ENCODE measurements at places on chromosomes 12 and 14. TPM values are rescaled to one million over a fixed set of nuclear protein-coding genes. Genes with fewer than 3 reads are reported as not detected.

GRCh38 chr12:76410781-76411180, 62.6 kb upstream of the BBS10 start:
- no peaks in the 10 kb centered on the region for H3K36me3 ChIP-seq
- H3K4me1 ChIP-seq = no peaks in the 10 kb centered on the region
- no peak overlapping the region for H3K4me3 ChIP-seq
- H3K27ac ChIP-seq = no peak overlapping the region

DNA sequence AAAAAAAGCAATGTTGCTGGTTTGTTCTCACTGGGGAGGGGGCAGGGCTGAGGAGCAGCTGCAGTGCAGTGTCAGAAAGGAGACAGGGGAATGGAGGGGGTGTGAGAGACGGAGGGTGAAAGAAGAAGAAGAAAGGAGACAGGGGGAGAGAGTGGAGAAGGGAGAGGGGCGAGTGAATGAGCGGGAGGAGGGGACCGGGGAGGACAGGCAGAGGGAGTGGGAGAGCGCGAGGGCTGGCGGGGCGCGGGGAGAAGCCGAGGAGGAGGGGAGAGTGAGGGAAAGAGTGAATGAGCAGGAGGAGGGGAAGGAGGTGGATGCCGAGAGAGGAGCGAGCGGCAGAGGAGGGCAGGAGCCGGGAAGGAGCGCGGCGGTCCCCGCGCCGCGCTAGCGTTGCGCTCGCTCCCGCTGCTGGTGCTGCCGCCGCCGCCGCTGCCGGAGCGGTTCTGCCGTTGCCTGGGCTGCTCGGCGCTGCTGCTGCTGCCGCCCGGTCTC, at the start of gene NOVA1:
Gene NOVA1, minus strand, starts transcription at position 445 of the 492 bp plus-strand sequence. CDS start 597 bp downstream, outside the sequence.
- H3K27me3 ChIP-seq = no peaks in the 10 kb centered on the region
- H3K4me3 ChIP-seq = peak within 1 kb of the TSS; percentile 90
- no peaks in the 10 kb centered on the region for H3K4me1 ChIP-seq
- DNase-seq = no peak

GRCh38 chr14:56159066-56159465, 40.9 kb downstream of the PELI2 start:
- H3K4me1 ChIP-seq = no peaks in the 10 kb centered on the region
- no peaks in the 10 kb centered on the region for H3K36me3 ChIP-seq
- H3K27ac ChIP-seq = no peak overlapping the region
- no peaks in the 10 kb centered on the region for H3K27me3 ChIP-seq
- no peak for DNase-seq
- H3K4me3 ChIP-seq = no peak overlapping the region

DNA sequence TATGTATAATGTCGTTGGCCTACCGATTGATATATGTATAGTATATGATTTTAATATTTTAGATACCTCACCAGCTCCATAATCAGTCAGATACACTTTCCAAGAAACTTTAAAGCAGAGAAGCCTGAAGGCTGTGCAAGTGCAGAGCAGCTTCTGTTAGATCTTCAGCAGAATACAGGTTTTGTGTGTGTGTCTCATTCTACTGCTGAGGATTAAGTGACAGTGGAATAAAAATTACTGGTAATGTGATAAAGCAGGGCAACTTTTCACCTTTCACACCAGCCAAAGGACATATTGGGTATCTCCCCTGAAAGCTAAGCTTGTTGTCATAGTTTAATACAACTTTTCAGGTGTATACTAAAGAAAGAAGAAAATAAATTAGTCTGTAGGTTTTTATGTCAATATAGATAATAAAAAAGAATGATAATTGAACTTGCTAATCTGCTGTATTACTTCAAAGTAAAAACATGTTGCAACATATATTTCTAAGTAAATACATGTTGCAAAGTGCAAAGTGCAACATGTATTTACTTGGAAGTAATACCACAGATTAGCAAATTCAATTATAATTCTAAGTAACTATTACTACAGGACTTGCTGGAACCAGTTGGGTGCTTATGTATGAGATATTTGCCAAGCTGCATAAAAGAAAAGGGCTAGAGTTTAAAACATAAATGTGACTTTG, 128.3 kb downstream of the SLC16A7 start:
- no peak overlapping the region for H3K27ac ChIP-seq
- no peaks in the 10 kb centered on the region for H3K36me3 ChIP-seq
- H3K27me3 ChIP-seq = no peaks in the 10 kb centered on the region
- no peaks in the 10 kb centered on the region for H3K4me1 ChIP-seq
- no peak overlapping the region for H3K4me3 ChIP-seq
- DNase-seq = peak; percentile 50

DNA sequence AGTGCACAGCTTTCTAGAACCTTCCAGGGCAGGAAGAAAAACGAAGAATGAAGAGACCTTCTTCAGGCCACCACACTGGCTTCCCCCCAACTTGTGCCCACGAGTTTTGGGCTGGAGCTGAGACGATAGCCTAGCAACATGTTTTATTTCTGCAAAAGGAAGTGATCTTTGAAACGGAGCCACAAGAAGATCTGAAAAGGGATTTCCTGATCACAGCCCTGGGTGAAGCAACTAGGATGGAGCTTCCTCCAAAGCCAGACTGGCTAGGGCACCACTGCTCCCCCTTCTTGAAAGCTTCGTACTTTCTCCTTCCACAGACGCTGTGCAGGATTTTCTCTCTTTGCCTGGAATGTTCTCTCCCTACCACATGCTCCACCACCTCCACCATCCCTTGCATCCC, 418.3 kb downstream of the MED13L start:
- H3K36me3 ChIP-seq = no peaks in the 10 kb centered on the region
- no peak overlapping the region for H3K27ac ChIP-seq
- no peaks in the 10 kb centered on the region for H3K27me3 ChIP-seq
- no peak overlapping the region for H3K4me3 ChIP-seq
- H3K4me1 ChIP-seq = no peaks in the 10 kb centered on the region

GRCh38 chr12:80187660-80188090, 88.3 kb downstream of the OTOGL start:
- H3K4me1 ChIP-seq = no peaks in the 10 kb centered on the region
- no peak overlapping the region for H3K27ac ChIP-seq
- DNase-seq = peak; percentile 11
- no peak overlapping the region for H3K4me3 ChIP-seq

DNA sequence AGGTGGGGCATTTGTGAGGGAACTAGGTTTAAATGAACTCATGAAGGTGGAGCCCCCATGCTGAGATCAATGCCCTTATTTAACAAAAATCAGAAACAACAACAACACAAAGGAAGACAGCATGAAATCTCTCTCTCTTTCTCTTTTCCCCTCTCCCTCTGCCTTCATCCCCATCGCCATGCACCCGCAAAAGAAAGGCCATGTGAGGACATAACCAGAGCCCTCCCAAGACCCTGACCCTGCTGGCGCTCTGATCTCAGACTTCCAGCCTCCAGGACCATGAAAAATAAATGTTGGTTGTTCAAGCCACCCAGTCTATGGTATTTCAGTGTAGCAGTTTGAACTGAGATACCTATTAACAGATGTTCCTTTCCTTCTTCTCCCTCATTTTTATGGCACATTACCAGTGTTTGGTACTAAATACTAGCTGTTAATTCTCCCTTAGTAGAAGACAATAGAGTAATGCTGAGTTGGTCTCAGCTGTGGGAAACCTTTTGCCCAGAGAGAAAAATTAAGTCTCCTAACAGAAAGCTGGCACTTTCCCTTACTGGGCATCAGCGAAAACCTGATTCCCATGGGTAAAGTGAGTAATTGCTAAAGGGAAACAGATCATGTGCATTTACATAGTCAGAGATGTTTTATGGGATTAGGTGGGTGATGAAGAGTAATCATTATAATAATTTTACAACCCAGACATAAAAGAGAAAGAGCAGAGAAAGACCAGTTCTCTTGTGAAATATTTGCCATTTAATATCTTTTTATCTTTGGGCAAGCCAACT, 264.0 kb upstream of the PLEKHG7 start:
- H3K4me3 ChIP-seq = no peak overlapping the region
- H3K27me3 ChIP-seq = no peaks in the 10 kb centered on the region
- DNase-seq = no peak
- no peaks in the 10 kb centered on the region for H3K36me3 ChIP-seq

- peaks cover 6% of the 10 kb centered on the region for H3K36me3 ChIP-seq
- peak; percentile 38 for DNase-seq
- H3K4me1 ChIP-seq = no peaks in the 10 kb centered on the region
- H3K27me3 ChIP-seq = no peaks in the 10 kb centered on the region
These were observed 13.9 kb downstream of the PNMA1 start for GRCh38 chr14:73700325-73700724.

DNA sequence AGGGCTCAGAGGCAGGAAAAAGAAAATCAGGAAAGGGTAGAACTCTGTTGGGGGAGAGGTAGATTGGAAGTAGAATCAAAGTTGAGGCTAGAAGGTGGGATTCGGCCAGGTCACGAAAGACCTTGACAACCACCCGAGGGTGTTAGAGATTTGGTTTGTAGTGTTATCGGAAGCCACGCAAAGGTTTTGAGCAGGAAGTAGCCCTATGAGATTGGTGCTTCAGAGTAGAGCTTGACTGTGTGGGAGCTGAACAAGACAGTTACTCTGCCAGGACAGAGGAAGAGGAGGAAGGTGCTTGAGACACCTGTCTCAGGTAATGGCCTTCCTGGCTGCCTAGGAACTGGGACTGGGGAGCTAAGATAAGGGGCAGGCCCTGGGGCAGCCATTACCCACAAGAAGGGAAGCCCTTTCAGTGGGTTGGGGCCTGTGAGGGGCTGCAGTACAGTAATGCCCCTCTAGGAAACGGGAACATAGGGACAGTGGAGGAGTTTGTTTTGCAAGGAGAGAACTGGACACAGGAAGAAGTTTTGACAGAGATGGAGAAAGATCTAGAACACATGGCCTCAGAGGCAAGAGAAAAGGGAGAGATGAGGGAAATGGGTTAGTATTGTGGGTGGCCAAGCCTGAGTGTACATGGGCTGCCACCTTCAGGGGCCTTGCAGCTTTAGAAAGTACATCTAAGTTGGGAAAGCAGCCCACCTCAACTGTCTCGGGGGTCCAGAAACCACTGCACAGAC, 73.5 kb downstream of the RIN3 start:
- H3K36me3 ChIP-seq = no peaks in the 10 kb centered on the region
- H3K4me1 ChIP-seq = no peaks in the 10 kb centered on the region
- no peaks in the 10 kb centered on the region for H3K27me3 ChIP-seq
- no peak overlapping the region for H3K4me3 ChIP-seq
- DNase-seq = no peak
- H3K27ac ChIP-seq = peak overlapping the region; percentile 57

- H3K36me3 ChIP-seq = no peaks in the 10 kb centered on the region
- H3K4me1 ChIP-seq = peaks cover 4% of the 10 kb centered on the region
- peak overlapping the region; percentile 16 for H3K27ac ChIP-seq
These were observed 858 bp upstream of the ANKRD13A start for GRCh38 chr12:109998241-109998903.

GRCh38 chr12:53454707-53455106, 2.8 kb downstream of the PCBP2 start:
- DNase-seq = no peak
- peaks cover 4% of the 10 kb centered on the region for H3K4me1 ChIP-seq
- H3K27ac ChIP-seq = no peak overlapping the region
- H3K36me3 ChIP-seq = peaks cover 30% of the 10 kb centered on the region

DNA sequence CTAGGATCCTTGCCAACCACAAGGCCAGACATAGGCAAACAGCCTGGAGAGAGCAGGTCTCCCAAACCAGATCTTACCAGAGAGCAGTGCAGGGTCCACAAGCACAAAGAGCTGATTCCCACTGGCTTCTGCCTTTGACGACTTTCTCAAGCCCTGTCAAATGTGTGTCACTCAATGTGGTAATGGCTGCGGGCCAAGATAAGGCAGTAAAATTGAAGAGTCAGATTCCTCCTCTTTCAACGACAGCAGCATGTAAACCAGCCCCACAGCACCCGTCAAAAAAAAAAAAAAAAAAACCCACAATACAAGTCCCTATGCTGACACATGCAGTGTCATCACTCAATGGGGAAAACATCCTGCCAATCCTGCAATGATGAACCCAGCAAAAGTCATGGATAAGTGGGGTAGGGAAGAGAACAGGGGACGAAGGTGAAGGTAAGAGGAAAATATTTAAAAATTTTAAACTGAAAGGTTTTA, at the start of gene STON2:
Gene STON2, minus strand, starts transcription at position 123 of the 477 bp plus-strand sequence. CDS start 1,942 bp downstream, outside the sequence.
- DNase-seq = peak; percentile 9
- H3K27ac ChIP-seq = peak within 1 kb of the TSS; percentile 34
- no peak within 1 kb of the TSS for H3K4me3 ChIP-seq
- H3K27me3 ChIP-seq = no peaks in the 10 kb centered on the region
- H3K36me3 ChIP-seq = no peaks in the 10 kb centered on the region

DNA sequence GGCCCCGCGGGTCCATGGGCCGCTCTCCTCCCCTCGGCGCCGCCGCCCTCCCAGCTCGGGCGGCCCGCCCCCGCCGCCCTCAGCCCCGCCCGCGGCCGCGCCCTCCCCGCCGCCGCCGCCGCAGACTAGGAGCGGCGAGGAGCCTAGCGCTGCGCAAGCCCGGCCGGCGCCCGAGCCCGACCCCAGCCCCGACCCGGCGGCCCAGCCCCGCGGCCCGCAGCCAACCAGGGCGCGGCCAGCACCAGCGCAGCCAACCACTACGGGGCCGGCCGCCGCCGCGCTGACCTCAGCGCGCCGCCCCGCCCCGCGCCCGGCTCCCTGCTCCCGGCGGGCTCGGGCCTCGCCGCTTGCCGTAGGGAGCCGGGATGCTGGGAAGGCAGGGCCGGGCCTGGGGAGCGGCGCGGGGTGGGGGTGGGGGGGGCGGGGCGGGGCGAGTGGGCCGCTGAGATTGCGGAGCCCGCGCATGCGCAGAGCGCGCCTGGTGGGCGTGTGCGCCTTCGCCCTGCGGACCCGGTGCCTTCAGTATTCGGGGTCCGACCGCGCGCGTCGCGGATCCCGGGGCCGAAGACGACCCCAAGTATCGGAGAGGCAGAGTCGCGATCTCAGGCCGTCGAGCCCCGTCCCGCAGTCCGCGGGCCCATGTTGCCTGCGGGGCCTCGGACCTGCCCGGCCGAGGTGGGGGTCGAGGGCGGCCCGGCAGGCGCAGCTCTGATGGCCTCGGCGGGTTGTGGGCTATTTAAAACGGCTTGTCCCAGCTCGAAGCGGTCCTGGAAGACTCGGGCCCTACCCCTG, at the start of gene CDC42BPB:
Gene CDC42BPB, minus strand, starts transcription at position 178 of the 792 bp plus-strand sequence. CDS start 376 bp downstream, outside the sequence.
- H3K4me3 ChIP-seq = peak within 1 kb of the TSS; percentile 78
- peak; percentile 96 for DNase-seq
- H3K36me3 ChIP-seq = no peaks in the 10 kb centered on the region
- H3K27ac ChIP-seq = peak within 1 kb of the TSS; percentile 98

GRCh38 chr14:72775923-72776554, 117.9 kb downstream of the DPF3 start:
- H3K27me3 ChIP-seq = no peaks in the 10 kb centered on the region
- no peaks in the 10 kb centered on the region for H3K36me3 ChIP-seq
- peak overlapping the region; percentile 47 for H3K27ac ChIP-seq
- H3K4me1 ChIP-seq = no peaks in the 10 kb centered on the region

GRCh38 chr14:100891051-100891450, 12.5 kb downstream of the RTL1 start:
- no peaks in the 10 kb centered on the region for H3K4me1 ChIP-seq
- no peak overlapping the region for H3K4me3 ChIP-seq
- no peak overlapping the region for H3K27ac ChIP-seq
- peaks cover 3% of the 10 kb centered on the region for H3K27me3 ChIP-seq

Gene NPFF
- not detected for polyA plus RNA-seq

Gene KLRC2
- 2.4 TPM for polyA plus RNA-seq

Gene FAM186B
- not detected for polyA plus RNA-seq

Gene CMA1
- polyA plus RNA-seq = not detected

Gene PTPN6
- 37.4 TPM for polyA plus RNA-seq

Gene CCND2
- polyA plus RNA-seq = 38.1 TPM

Gene TMEM229B
- polyA plus RNA-seq = 6.5 TPM

Data from small intestine (tissue), 16 donors.